ENCODE measurements at places on chromosomes 2 and 18.

DNA sequence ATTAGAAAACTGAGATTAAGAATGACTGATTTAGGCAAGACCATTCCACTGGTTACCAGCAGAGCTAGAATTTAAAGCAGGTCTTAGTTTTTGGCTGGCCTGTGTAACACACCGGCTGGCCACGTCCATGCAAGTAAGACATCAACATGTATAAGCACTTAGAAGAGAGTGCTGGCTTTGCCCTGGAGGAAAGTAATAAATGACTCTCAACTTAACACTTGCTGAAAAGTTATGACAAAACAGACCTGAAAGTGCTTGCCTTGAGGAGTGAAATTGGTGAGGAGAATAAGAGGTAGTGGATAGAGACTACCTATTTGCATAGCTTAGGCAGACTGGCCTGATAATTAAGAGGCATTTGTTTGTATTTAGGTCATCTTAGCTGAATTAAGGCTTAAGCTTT, 165.7 kb upstream of the KCNJ3 start:
- DNase-seq, result no peak

GRCh38 chr2:45843136-45843535, 191.7 kb downstream of the PRKCE start:
- no peak for DNase-seq

DNA sequence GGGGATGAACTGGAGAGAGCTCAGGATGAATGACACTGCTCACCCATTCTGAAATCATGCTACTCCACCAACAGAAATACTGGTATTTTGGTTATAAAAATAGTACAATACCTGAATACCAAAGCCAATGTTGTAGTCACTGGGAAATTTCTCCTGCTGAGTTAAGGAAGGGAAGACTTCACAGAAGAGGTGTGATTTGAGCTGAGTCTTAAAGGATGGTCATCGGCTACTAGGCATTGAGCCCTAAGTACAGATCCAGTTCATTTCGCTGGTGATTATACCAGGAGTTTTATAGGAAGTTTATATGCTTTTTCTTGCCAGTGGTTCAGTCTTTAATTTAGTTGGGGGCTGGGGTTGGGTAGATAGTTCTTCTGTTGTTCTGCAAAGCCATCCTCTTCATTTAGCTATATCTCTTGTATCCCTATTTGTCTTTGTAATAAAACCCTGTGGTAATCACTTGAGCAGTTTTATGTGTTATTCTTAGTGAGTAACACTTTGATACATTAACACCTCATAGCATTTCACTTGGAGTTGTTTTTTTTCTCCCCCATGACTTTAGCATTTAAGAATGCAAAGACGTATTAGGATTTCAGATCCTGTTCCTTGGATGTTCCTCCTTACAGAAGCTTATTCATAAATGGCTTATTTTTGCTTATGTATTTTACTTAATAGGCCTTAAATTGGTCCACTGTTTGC, 239.9 kb upstream of the FOSL2 start:
- DNase-seq, result no peak

DNA sequence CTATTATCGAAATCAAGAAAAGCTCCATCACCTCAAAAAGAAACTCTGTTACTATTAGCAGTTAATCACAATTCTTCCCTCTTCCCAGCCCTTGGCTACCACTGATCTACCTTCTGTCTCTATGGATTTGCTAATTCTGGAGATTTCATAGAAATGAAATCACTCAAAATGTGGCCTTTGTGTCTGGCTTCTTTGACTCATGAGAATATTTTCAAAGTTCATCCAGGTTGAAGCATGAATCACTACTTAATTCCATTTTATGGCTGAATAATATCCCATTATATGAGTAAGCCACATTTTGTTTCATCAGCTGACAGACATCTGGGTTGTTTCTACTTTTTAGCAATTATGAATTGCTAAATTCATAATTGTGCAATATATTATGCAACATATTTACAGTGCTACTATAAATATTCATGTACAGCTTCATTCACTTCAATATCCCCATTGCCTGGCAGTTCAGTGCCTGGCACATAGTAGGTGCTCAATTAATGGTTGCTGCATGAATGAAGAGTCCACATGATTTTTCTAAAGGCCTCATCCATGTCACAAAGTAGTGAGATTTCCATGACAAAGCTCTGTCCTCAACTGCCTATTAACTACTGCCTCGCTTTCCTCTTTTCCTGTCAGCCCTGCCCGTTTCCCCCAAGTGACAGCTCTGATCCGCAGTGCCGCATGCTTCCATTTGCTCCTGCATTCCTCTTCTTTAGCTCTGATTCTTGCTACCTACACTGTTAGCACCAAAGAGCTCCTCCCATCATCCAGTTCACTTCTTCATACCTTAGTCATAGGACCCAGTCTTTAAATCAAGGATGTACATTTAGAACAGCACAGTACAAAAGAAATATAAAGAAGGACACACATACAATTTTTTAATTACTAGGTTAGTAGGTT, 32.8 kb downstream of the CCDC93 start:
- DNase-seq, result no peak

DNA sequence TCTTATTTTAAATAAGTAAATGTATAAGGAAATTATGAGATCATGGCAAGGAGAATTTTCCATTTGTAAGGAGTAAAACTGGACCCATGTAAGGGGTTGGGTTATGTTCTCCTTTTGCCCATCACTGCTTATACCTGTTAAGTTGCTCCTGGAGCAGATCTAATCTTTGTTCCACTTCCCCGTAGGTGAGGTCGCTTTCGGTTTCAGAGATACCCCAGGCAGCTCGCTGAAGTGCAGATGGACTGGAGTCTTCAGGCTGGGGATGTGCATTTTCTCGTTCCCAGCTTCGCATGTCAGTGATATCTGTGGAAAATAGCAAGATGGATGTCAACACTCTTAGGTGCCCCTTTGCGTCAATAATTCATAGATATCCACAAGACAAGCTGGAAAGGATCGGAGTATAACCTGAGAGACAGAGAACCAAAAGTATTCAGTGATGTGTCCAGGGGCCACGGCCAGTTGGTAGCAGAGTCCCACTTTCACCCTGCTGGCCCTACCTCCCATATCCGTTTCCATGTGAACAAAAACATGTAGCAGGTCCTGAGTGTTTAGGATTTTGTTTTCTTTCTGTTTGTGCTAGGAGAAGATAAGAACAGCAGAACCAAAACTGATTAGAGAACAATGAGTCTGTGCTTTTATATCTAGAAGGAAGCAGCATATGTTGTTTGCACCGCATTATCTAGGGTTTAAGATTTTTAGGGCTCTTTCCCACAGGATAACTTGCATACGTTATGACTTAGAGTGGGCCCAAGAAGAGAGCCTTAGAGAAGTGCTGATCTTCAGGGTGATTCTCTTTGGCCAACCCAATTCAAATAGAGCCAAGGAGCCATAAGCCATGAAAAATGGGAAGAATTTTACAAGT, 36.0 kb downstream of the GCA start:
- DNase-seq, result no peak

GRCh38 chr2:160199053-160199452, 1.0 kb downstream of the ITGB6 start:
- DNase-seq, result no peak

DNA sequence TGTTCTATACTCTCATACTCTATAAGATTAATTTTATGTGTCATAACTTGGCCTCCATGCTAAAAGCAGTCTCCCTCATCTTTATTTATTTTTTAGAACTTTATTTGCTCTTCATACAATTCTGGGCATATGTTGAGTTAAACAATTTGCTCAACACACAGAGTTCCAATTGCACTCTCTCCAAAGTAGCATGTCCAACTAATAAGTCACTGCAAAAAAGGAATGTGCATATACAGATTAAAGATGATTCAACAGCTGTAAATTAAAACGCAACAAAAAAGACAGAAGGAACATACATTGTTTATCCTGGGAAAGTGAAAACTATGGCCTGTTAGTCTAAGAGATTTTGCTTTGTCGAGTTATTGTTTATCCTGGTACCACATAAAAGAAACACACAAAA, 277.7 kb upstream of the ACVR2A start:
- DNase-seq, result no peak

GRCh38 chr2:109555346-109555900, 58.3 kb downstream of the SEPTIN10 start:
- no peak for DNase-seq

GRCh38 chr2:20553580-20553979, 97.3 kb downstream of the HS1BP3 start:
- DNase-seq, result no peak

DNA sequence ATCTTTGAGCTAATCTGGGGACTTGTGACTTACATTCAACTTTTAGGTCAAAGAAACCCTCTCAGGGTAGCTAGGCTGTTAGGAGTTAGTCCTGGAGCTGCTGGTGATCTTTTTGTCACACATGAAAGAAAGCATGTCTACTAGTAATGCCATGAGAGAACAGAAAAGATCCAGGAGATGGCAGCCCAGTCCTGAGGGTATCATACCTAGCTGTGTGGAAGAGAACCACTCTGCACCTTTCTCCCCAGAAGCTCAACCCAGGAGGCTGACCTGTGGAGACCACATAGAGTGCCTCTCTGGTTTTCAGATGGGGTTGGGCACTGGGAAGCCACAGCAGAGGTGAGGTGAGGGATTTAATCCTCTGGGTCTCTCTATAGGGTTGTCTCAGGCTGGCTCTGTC, 460.2 kb upstream of the UBE2E3 start:
- DNase-seq, result no peak

DNA sequence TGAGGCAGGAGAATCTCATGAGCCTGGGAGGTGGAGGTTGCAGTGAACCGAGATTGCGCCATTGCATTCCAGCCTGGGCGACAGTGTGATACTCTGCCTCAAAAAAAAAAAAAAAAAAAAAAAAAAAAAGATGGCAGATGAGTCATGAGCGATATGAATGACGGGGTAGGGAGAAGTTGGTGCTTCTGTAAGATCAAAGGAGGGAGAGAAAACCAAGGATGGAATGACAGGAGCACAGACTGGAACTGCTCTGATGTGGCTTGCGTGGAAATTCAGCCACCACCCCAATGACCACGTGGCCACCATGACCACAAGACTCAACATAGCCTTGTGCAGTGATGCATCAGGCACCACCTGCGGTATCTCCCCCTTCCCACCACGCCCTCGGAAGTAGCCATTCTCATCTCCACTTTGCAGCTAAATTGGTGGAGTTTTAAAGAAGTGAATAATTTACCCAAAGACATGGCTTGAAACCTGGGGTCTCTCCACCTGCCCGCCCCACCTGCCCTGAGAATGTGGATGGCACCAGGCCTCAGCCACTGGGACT, 96.0 kb downstream of the ACKR3 start:
- no peak for DNase-seq

- no peak for DNase-seq
Measured at GRCh38 chr2:111221701-111222100, 101.0 kb downstream of the BCL2L11 start.

DNA sequence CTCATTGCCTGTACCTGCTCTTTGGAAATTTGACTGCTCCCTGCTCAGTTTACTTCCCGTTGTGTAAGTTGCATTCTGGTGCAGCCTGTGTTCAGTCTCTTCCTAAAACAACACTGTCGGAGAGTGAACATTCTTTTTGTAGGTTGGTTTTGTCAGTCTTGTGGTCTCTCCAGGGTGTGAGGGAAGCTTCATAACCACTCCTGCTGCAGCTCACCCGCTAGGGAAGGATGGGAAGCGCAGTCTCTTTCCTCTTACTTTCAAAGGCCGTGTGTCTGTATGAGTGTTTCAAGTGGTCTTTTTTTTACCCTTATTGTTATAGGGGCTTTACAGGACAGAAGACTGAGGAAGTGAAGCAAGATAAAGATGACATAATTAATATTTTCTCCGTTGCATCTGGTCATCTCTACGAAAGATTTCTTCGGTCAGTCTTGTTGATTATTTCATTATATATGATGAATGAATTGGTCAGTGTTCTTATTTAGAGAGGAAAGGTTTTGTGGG, 87.2 kb downstream of the UGGT1 start:
- DNase-seq, result no peak

- no peak for DNase-seq
Measured at GRCh38 chr2:200585730-200586643, at the start of gene AOX1. Gene AOX1 (plus strand): TSS chr2:200586014. CDS start chr2:200586109, 95 bp downstream.

- no peak for DNase-seq
Measured at GRCh38 chr2:127233710-127234109, 13.6 kb upstream of the CYP27C1 start.

All from stimulated activated CD4-positive, alpha-beta T cell treated with anti-CD3 and anti-CD28 coated beads, Interleukin-1b, Interleukin-23, amount 100 ng/mL, for 1 hour (primary cell).